ENCODE measurements at places on chromosomes 5 and 9. TPM values are rescaled to one million over a fixed set of nuclear protein-coding genes. Genes with fewer than 3 reads are reported as not detected.

ELAVL2 gene
- total RNA-seq: not detected

DNA sequence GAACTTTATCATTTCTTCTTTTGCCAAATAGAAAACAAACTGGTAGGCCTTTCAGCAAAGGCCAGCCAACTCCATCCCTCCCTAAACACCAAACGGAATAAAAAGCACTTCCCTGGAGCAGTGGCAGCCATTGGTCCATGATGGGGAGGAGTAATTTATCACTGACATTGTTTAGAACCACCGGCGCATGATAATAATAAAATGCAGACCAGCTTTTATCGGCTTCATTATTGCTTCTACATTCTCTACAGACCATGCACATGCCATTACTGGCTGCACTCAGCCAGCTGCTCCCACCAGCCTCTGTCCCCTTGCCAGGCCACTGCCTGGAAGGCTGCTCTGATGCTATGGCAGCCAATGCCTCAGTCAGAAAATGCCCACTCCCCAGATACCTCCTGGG is 45.9 kb downstream of the ABCA1 start:
- no peaks in the 10 kb centered on the region for H3K27me3 ChIP-seq
- H3K4me1 ChIP-seq: no peaks in the 10 kb centered on the region
- no peak overlapping the region for H3K4me3 ChIP-seq

GRCh38 chr9:99953861-99954507 is 47.5 kb downstream of the STX17 start:
- H3K4me1 ChIP-seq: no peaks in the 10 kb centered on the region
- no peak for DNase-seq
- no peak overlapping the region for H3K27ac ChIP-seq
- H3K27me3 ChIP-seq: no peaks in the 10 kb centered on the region
- no peak overlapping the region for H3K4me3 ChIP-seq
- H3K36me3 ChIP-seq: no peaks in the 10 kb centered on the region

DNA sequence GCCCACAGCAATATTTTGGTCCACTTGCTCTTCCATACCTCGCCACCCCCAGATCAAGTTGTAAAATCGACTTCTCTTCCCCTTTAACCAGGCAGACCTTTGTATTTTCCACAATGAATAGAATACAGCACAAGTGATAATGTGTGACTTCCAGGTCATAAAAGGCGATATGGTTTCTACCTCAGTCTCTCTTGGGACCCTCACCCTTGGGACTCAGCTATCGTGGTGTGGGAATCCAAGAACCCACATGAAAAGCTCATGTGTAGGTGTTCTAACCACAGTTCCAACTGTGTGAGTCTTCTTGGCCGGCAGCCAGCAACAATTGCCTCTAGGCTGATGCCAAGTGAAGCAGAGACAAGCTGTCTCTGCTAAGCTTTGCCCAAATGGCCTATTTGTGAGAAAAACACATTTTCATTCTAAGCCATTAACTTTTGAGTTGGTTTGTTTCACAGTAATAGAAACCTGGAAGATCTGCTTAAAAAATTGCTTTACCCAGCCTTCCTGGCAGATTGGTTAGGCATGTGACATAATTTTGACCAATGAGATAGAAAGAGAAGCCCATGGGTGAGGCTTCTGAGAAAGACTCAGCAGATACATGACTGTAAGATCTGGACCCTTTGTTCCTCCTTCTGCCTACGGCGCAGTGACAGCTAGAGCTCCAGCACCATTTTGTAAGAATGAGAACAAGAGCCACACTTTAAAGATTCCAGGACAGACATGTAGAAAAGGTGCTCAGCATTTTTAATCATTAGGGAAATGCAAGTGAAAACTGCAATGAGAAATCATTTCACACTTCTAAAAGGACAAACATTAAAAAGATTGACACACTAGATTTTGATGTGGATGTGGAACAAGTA is 18.3 kb upstream of the MLLT3 start:
- H3K36me3 ChIP-seq: no peaks in the 10 kb centered on the region
- H3K4me3 ChIP-seq: peak overlapping the region; percentile 2
- H3K4me1 ChIP-seq: peaks cover 11% of the 10 kb centered on the region
- H3K27me3 ChIP-seq: no peaks in the 10 kb centered on the region

DNA sequence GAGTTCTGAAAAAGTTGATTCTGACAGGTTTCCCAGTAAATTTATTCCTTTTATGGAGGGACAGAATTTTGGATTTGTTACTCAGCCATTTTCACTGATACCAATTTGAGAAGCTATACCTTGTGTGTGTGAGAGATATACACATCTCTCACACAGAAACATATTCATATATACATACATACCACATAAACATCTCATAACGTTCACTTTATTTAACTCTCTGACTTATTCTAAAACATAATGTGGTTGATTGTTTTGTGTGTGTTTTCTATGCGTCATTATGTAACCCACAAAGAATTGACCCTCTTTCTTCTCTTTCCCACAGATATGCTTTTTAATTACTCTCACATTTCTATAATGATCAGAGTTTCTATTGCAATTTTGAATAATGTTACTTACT is 570.8 kb upstream of the TLE4 start:
- H3K4me1 ChIP-seq: no peaks in the 10 kb centered on the region
- H3K27ac ChIP-seq: no peak overlapping the region
- H3K4me3 ChIP-seq: no peak overlapping the region
- H3K27me3 ChIP-seq: no peaks in the 10 kb centered on the region
- no peaks in the 10 kb centered on the region for H3K36me3 ChIP-seq
- no peak for DNase-seq

GRCh38 chr9:72924154-72924790 is 28.6 kb downstream of the ALDH1A1 start:
- no peak for DNase-seq
- no peaks in the 10 kb centered on the region for H3K4me1 ChIP-seq
- H3K27me3 ChIP-seq: no peaks in the 10 kb centered on the region
- H3K27ac ChIP-seq: no peak overlapping the region
- no peaks in the 10 kb centered on the region for H3K36me3 ChIP-seq
- no peak overlapping the region for H3K4me3 ChIP-seq

MTMR12 gene
- 26.9 TPM for total RNA-seq
